ENCODE measurements at places on chromosomes 2 and 18.
A peak's percentile ranks its signal among the peaks of the same experiment; 100 is the strongest.

DNA sequence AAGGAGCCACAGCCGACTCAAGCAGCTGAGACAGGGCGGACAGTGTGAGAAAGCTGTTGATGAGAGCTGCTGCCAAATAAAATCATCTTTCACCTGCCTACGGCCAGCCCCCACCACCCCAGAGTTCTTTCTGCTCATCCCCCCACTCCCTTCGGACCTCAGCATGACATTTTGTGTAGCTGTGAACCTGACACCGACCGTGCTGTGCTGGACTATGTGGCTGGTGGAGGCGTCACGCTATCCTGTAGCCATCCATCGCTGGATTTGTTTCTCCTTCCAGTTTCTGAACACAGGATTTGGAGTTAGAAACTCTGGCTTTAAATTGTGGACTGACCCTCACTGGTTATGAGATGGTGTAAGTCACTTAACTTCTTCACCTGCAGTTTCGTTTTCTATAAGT lies 317.3 kb downstream of the DCDC2C start:
- DNase-seq = no peak

- DNase-seq = no peak
Measured at GRCh38 chr2:46601328-46601963, 122.1 kb downstream of the TMEM247 start.

DNA sequence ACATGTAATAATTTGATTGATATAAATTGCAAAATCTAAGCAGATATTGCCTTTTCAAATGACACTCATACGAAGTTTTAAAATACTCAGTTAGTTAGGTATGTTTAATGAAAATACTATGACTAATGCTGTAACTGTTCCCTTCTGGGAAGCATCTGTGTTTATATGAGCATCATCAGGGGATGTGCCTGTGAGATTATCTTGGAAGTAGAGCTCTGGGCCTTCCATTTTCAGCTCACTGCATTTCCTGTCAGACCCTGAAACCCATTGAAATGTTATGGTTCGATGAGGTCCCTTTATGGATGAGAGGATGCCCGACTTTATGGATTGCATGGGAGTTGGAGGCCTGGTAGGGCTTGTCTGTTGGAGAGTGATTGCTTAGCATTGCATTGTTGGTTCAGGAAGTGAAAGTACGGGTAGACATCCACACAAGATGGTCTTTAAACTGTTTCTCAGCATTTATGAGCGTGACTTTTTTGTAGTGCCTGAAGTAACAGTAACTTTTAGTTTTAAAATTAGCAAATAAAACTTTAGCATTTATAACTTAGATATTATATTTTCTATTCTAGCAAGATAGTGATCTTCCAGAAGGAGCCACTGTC lies 28.7 kb downstream of the ELP2 start:
- no peak for DNase-seq

DNA sequence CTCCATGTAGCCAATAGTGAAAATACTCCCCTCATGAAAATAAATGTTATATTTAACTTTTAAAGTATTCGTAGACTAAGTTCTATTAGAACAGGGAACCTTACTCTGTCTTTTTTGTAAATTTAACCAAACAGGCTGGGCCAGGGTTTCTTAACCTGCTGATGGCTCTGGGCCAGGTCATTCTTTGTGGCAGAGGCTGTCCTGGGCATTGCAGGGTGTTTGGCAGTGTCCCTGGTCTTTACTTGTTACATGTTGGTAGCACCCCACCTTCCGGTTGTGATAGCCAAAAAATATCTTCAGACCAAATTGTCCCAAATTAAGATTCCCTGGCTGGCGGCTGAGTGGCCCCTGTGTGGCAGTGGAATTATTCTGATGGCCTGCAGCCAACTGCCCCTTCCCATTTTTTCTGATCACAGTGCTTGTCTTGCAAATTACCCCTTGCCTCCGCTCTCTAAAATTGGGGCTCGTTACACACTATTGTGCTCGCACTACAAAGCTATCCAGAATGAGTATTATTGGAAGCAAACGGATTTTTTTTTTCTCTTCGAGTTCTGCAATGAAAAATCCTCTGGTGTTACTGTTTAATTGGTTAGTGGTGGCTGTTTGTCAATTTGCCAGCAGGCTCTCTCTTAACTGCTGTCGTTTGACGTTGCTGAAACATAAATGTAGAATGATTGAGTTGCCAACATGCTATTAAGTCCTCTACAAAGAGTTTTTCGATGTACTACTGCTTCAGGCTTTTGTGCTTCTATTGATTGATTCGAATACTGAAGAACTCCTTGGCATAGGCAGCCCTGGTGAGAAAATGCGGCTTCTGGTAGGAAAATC lies 216.9 kb downstream of the SH3RF3 start:
- DNase-seq = no peak

DNA sequence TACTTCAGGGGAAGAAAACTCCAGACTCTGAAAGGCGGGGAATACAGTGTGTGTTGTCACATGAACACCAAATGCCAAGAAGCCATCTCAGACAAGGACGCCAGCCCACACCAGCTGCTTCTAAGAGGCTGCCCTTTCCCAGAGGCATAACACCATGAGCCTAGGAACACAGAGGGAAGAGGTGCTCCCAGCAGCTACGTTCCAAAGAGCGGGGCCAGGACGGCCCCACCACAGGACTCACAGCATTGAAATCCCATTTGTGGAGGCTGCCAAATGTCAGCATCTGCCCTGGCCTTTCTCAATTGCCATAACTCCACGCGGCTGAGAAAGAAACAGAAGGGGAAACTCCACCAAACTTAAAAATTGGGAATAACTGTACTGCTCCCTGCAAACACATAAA lies 20.1 kb upstream of the ID2 start:
- DNase-seq = no peak

GRCh38 chr18:40108596-40108995 lies 1846.4 kb upstream of the PIK3C3 start:
- no peak for DNase-seq

- DNase-seq = peak; percentile 45
Measured at GRCh38 chr2:148876595-148877402, 1.8 kb downstream of the KIF5C start.

GRCh38 chr18:5973099-5973498 lies 77.8 kb upstream of the TMEM200C start:
- DNase-seq = no peak

GRCh38 chr2:177592397-177592796 lies 199.8 kb downstream of the AGPS start:
- DNase-seq = no peak
